GM23338 (cell line): ENCODE measurements at places on chromosomes 12 and 14. TPM values are rescaled to one million over a fixed set of nuclear protein-coding genes. Genes with fewer than 3 reads are reported as not detected.
A peak's percentile ranks its signal among the peaks of the same experiment; 100 is the strongest.

- DNase-seq = no peak
Observed at GRCh38 chr14:87999277-87999676, 5.7 kb upstream of the GPR65 start.

DNA sequence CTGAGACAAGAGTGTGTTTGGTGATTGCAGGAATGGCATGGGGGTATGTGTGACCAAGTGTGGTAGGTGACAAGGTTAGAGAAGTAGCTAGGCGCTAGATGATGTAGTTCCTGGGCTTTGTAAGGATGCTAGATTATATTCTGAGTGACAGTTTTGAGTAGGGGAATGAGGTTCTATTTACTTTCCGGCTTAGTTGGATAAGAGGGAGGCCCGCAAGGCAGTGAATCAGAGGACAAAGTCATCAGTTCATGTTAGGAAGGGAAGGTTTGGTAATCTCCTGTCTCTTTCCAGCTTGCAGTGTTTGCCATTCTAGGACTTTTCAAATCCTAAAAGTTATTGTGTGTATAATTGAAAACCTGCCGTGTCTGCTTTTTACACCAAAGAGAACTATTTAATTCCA, 45.0 kb downstream of the CFAP54 start:
- no peak for DNase-seq

GRCh38 chr12:57118711-57119271, 7.6 kb upstream of the STAT6 start:
- DNase-seq = no peak

- DNase-seq = peak; percentile 32
Observed at GRCh38 chr14:69519204-69520100, 34.9 kb downstream of the PLEKHD1 start.

DNA sequence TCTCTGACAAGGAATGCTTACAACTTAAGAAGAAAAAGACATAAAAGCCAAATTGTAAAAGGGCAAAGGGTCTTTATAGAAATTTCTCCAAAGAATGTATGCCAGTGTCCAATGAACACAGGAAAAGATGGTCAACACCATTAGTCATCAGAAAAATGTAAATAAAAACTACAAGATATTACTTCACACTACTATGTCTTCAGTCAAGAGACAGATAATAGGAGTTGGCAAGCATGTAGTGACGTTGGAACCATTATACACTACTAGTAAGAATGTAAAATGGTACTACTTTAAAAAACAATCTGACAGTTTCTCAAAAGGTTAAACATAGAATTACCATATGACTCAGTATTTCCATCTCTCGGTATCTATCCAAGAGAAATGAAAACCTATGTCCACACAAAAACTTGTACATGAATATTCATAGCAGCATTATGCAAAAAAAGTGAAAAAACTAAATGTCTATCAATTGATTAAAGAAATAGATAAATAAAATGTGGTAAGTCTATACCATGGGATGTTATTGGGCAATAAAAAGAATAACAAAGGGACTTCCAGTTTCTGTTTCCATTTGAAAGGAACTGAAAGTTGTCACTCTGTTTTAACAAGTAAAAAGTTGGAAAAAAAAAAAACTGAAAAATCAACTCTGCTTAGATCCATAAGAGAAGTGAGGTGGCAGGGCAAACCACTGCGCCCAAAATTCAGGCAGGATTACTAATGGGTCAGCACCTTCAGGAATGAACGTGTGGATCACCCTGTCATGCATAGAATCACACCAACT, 69.8 kb downstream of the ALG10B start:
- no peak for DNase-seq

GRCh38 chr12:80766210-80766609, 49.5 kb downstream of the MYF5 start:
- no peak for DNase-seq

DNA sequence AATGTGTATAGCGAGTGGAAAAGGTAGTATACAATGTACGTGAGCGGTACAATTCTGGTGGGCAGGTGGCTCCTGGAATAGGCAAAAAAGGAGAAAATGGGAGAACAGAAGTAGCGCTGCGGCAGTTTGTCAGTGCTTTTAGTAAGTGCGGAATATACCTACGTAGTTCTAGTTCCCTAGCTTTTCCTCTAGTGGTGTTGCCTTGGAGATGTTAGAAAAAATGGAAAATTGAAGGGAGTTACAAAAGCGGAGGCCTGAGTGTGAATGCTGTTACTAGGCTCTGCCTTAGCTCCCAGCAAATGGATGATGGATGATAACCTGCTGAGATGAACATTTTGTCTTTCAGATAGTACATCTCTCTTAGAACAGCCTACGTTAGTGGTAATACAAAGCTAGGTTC, 1.1 kb downstream of the TTC8 start:
- DNase-seq = no peak

DNA sequence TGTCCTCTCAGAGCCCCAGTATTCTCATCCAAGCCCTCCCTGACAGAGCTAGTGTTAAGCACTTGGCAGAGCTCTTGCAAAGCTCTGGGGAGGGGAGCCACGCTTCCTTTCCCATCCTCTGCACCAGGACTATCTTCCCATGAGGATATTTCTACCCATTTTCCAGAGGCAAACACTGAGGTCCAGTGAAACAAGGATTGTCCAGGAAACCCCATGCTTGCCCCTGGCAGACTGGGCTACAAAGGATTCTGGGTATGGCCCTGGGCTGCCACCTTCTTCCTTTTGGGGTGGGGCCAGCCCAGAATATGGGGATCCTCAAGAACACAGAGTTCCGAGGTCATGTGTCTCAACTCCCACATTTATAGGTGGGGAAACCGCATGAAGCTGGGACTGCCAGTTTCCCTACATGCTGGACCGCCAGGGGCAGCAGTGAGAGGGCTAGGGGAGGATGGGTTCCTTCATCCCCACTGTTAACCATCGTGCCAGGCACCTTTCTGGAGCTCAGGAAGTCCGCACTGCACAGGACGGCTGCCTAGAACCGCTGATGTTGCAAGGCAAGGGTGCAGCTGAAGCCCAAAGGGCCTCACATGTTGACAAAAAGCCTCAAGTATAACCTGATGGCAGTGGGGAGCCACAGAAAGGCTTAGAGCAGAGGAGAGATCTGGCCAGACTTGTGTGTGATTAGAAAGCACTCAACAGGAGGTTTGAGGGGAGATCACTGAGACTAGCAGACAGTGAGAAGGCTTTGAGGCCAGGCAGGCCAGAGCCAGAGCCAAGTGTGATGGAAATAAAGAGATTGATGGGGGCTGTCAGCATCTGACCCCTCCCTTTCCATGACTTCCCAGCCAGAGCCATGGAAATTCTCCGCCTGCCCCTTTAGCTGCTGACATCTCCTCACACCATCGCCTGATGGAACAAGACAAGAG, 5.5 kb upstream of the CCDC85C start:
- no peak for DNase-seq

DNA sequence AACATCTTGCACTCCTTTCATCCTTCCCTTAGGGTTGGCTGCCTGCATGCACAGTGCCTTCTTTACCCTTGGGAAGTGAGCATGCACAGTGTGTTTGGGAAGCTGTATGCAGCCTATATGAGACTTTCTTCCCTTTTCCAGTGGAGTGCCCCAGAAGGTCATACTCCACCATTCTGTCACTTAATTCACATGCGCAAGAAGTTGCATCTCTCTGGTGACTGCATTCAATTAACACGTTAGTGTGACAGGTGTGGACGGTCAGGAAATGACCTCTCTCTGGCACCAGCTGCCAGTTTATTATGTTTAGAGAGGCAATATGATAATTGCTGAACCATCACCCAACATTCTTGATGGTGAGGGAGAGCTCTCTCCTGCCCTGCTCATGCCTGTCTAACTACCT, 770.0 kb downstream of the FLRT2 start:
- DNase-seq = no peak

- no peak for DNase-seq
Observed at GRCh38 chr14:68249661-68250451, 430.3 kb downstream of the RAD51B start.

- no peak for DNase-seq
Observed at GRCh38 chr14:22850944-22851764, 14.8 kb downstream of the MMP14 start.

- DNase-seq = no peak
Observed at GRCh38 chr12:131054345-131055092, 100.8 kb downstream of the ADGRD1 start.

DNA sequence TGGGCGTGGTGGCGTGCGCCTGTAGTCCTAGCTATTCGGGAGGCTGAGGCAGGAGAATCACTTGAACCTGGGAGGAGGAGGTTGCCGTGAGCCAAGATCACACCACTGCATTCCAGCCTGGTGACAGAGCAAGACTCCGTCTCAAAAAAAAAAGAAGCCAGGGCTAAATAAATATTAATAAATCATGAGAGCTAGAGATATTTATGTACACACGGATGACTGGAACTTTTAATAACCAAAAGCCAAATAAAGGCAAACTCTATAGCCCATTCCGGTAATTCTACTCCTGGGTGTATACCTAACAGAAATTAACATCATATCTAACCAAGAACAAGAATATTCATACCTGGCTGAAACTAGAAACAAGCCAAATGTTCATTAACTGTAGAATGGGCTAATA, 7.7 kb upstream of the TRAFD1 start:
- DNase-seq = no peak

DNA sequence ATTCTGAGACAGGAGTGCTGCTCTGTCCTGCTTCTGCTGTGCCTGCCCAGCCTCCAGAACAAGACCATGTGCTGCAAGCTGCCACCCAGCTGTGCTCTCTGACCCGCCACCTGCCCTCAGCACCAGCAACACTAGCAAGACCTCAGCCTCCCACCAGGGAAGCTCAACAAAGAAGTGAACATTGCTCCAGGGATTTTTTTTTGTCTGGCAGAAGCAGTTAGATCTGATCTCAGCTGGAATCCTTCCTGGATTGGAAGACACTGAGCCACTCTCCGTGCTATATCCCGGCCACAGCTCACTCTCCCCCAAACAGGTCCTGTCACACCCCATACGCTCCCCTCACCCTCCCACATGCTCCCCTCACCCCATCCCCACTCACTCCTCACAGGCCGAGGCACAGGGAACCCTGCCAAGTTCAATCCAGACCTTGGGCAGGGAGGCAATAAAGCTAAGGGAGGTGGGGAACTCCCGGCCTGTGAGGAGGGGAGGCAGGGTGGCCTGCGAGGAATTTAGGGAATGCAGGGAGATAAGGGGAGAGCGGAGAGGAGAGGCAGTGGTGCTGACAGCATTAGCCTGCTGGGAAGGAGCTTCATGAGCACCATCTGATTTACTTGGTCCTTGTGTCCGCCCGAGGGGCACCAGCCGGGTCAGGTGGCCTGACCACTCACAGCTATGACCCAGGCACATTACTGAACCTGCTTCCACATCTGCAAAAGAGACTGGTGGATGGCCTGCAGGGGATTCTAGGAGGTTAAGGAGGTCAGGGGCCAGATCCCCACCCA, 29.7 kb downstream of the CCDC85C start:
- peak; percentile 84 for DNase-seq

- peak; percentile 49 for DNase-seq
Observed at GRCh38 chr12:2959505-2960389, 550 bp downstream of the TEAD4 start.

DNA sequence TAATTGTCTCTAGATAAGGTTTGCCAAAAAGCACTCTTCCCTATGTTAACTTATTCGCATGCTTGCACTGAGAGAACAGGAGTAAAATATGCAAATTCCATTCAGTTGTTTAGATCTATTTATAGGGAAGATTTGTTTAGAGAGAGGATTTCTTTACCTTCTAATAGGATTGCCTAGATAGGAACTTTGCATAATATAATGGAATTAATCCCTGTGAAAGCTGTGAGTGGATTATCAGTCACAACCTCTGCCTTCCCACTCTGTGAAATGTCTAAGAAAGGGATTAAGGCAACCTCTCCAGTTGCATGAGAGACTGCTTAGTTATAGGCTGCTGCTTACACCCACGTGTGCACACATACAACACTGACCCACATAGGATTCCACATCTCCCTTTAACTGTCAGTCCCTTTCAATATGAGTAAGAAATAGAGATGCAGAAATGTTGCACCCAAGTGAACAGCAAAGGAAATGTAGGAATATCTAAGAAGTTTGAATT, 83.2 kb downstream of the ALG10B start:
- DNase-seq = no peak

- no peak for DNase-seq
Observed at GRCh38 chr12:111494676-111495075, 89.0 kb downstream of the SH2B3 start.

GRCh38 chr14:70808416-70809224, 693 bp downstream of the MAP3K9 start:
- DNase-seq = peak; percentile 71

DNA sequence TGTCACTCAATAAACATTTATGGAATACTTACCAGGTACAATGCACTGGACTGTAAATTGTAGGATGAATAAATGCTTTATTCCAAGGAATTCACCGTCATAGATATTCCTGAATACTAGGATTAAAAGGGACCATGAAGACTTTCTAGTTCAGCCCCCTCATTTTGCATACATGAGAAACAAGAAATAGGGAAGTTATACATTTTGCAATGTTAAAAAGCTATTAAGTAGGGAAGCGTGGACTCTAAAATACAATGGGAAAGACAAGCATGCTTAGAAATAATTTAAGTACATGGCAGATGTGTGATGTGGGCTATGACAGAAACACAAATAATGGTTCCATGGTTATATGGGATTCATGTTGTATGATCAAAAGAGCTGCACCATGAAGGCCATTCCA, 89.4 kb upstream of the SYT10 start:
- DNase-seq = no peak

- peak; percentile 38 for DNase-seq
Observed at GRCh38 chr12:130953771-130954543, at the start of gene ADGRD1. Gene ADGRD1 (plus strand): TSS chr12:130953907. CDS start chr12:130954466, 559 bp downstream.

- DNase-seq = no peak
Observed at GRCh38 chr12:129651951-129652350, 251.9 kb downstream of the TMEM132D start.

Gene IRF2BPL
- 11.2 and 13.2 TPM in 2 replicates for polyA plus RNA-seq

Gene ZFHX2
- polyA plus RNA-seq = 18.5 and 22.4 TPM in 2 replicates

Gene ABHD12B
- 52.8 and 56.9 TPM in 2 replicates for polyA plus RNA-seq

Gene KCNA1
- 0.10 and 0.38 TPM in 2 replicates for polyA plus RNA-seq

Gene PTGDR
- polyA plus RNA-seq = 0.06 TPM in 1 of 2 replicates, not detected in the other

Gene AICDA
- 0.31 TPM in 1 of 2 replicates, not detected in the other for polyA plus RNA-seq
